Caco-2 (cell line): ENCODE measurements at places on chromosomes 3 and 15. TPM values are rescaled to one million over a fixed set of nuclear protein-coding genes. Genes with fewer than 3 reads are reported as not detected.

GRCh38 chr3:114953800-114954199 lies 193.3 kb downstream of the ZBTB20 start:
- H3K4me1 ChIP-seq: no peaks in the 10 kb centered on the region
- H3K27ac ChIP-seq: no peak overlapping the region
- DNase-seq: no peak
- H3K27me3 ChIP-seq: no peaks in the 10 kb centered on the region; the same call in 1 of the 2 replicates

DNA sequence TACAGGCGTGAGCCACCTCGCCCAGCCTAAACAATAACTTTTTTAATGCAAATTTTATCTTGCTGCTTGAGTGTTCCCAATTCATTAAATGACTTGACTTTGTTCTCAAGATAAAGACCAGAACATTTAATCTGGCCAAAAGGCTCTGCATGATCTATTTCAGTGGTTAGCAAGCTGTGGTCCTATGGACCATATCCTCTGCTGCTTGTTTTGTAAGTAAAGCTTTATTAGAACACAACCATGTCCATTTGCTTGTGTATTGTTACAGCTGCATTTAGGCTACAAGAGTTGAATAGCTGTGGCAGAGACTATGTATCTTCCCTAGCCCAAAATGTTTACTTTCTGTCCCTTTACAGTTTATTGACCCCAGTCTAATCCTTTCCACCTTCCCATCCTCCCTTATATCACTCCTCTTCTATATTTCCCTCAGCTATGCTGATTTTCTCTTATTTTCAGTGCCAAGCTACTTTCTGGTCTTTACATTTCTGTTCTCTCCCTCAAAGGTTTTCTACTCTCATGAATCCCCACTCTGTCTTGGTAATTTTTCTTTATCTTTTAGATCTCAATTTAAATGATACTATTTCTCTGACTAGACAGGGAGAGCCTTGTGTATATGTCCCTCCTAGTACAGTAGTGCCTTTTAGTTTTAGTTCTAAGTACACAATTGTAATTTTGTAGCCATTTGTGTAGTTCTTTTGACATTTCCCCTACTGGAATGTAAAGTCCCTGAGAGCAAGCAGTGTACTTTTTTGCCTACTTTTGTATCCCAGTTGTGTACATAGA lies 23.2 kb downstream of the SELENOT start:
- H3K36me3 ChIP-seq: no peaks in the 10 kb centered on the region; the same call in 1 of the 2 replicates
- H3K4me1 ChIP-seq: no peaks in the 10 kb centered on the region
- no peak for DNase-seq
- no peak overlapping the region for H3K27ac ChIP-seq
- H3K4me3 ChIP-seq: no peak overlapping the region

GRCh38 chr15:100900136-100900794 lies 18.9 kb upstream of the LRRK1 start:
- DNase-seq: no peak
- H3K27me3 ChIP-seq: no peaks in the 10 kb centered on the region
- no peak overlapping the region for H3K4me3 ChIP-seq
- no peaks in the 10 kb centered on the region for H3K36me3 ChIP-seq

DNA sequence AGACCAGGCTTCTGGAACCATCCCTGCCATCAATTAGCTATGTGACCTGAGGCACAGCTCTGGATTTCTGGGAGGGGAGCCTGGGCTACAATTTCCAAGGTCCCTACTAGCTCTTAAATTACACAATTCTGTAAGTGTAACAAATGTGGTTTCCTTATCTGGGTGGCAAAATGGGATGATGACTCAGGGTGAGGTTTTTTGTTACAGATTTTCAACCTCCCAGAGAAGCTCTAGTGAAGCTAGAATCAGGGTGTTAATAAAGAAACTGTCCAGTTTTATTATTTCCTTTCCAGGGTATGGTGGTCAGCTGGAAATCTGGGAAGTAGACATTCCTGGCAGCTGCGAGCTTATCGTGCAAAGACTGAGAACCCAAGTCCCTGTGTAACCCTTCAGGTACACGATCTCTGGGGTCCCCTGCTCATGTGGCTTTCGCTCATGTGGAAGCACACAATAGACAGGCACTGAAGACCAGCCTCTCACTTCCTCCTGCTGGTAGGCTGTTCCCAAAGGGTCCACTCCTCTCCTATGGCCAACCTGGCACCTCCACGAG lies 7.3 kb downstream of the RAB27A start:
- H3K36me3 ChIP-seq: no peaks in the 10 kb centered on the region
- H3K4me3 ChIP-seq: no peak overlapping the region
- H3K4me1 ChIP-seq: no peaks in the 10 kb centered on the region
- H3K27me3 ChIP-seq: no peaks in the 10 kb centered on the region
- DNase-seq: no peak
- no peak overlapping the region for H3K27ac ChIP-seq

- H3K27ac ChIP-seq: no peak overlapping the region
- no peak for DNase-seq
- no peaks in the 10 kb centered on the region for H3K36me3 ChIP-seq
- H3K4me1 ChIP-seq: no peaks in the 10 kb centered on the region
Observed at GRCh38 chr3:136831461-136831860, 12.5 kb downstream of the SLC35G2 start.

DNA sequence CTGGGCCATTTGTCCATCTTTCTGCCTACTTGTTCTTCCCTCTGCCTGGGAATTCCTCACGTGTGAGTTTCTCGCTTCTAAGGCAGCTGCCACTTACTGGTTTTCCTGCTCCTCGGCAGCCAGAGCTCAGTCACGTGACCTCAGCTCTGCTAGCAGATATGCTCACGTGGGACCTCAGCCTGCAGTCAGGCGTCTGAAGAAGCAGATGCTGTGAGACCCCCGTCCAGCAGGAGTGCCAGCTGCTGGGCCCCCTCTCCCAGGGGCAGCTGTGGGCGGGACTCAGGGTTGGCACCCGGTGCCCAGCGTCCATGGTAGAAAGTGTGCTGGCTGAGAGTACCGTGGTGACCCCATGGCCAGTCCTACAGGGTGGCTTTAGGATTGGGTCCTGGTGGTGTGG lies 161.3 kb upstream of the TLE3 start:
- H3K4me3 ChIP-seq: no peak overlapping the region
- H3K36me3 ChIP-seq: no peaks in the 10 kb centered on the region
- H3K27ac ChIP-seq: no peak overlapping the region
- H3K4me1 ChIP-seq: no peaks in the 10 kb centered on the region
- H3K27me3 ChIP-seq: no peaks in the 10 kb centered on the region

DNA sequence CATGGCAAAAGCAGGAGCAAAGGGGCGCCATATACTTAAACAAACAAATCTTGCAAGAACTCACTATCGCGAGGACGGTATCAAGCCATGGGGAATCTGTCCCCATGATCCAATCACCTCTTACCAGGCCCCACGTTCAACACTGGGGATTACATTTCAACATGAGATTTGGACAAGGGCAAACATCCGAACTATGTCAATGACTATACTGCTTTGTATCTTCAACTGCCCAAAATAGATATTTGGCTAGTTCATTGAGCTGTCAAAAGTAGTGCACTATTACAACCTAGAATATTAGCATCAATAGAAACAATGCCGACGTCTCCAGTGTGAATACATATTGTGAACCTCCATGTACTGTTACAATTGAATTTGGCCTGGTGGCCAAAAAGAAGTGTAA lies 760.4 kb downstream of the MCTP2 start:
- H3K36me3 ChIP-seq: no peaks in the 10 kb centered on the region
- no peak for DNase-seq
- H3K4me1 ChIP-seq: no peaks in the 10 kb centered on the region
- H3K27ac ChIP-seq: no peak overlapping the region

GRCh38 chr3:98984024-98984423 lies 82.5 kb upstream of the DCBLD2 start:
- no peaks in the 10 kb centered on the region for H3K36me3 ChIP-seq
- H3K27ac ChIP-seq: no peak overlapping the region
- no peak overlapping the region for H3K4me3 ChIP-seq
- no peaks in the 10 kb centered on the region for H3K27me3 ChIP-seq
- peaks cover 14% of the 10 kb centered on the region for H3K4me1 ChIP-seq
- no peak for DNase-seq

GRCh38 chr15:84057714-84058331 lies 177.8 kb upstream of the GOLGA6L4 start:
- DNase-seq: no peak
- H3K4me3 ChIP-seq: no peak overlapping the region
- no peaks in the 10 kb centered on the region for H3K36me3 ChIP-seq
- no peak overlapping the region for H3K27ac ChIP-seq
- no peaks in the 10 kb centered on the region for H3K27me3 ChIP-seq

DNA sequence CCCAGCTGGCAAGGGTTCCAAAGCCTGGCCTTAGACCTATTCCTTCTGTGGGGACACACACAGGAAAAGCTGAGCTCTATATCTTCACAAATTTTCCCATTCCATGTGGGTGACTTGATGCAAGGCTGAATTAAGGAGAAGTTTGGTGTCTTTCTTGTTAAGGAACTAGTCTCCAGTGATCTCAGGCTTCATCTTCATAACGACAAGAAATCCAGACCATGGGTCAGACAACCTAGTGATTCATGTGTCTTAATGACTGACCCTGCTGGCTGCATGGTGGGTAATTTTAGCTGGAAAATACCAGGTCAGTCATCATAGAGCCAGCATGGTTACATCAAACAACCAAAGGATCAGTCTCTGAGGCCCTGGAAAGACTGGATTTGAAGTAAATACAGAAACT lies 112.7 kb upstream of the SLC4A7 start:
- DNase-seq: no peak
- H3K4me3 ChIP-seq: no peak overlapping the region
- no peaks in the 10 kb centered on the region for H3K4me1 ChIP-seq
- no peaks in the 10 kb centered on the region for H3K36me3 ChIP-seq

GRCh38 chr3:183260167-183260904 lies 7.3 kb downstream of the B3GNT5 start:
- no peaks in the 10 kb centered on the region; the same call in 1 of the 2 replicates for H3K36me3 ChIP-seq
- no peak overlapping the region for H3K27ac ChIP-seq
- H3K4me3 ChIP-seq: no peak overlapping the region
- no peak for DNase-seq
- 0 out of 2 replicates have a peak, but pooled peaks cover 4% of the 10 kb centered on the region for H3K4me1 ChIP-seq
- no peaks in the 10 kb centered on the region for H3K27me3 ChIP-seq

- no peak for DNase-seq
- H3K27me3 ChIP-seq: no peaks in the 10 kb centered on the region
- no peak overlapping the region for H3K4me3 ChIP-seq
- H3K4me1 ChIP-seq: no peaks in the 10 kb centered on the region
Observed at GRCh38 chr3:60363817-60364216, 887.4 kb downstream of the FHIT start.

RASL12 gene
- 6.0 and 6.4 TPM in 2 replicates for total RNA-seq

CFAP20DC gene
- total RNA-seq: 2.2 and 2.8 TPM in 2 replicates

DUOXA2 gene
- 1.5 and 1.6 TPM in 2 replicates for total RNA-seq

ESYT3 gene
- 5.7 and 7.6 TPM in 2 replicates for total RNA-seq
